ENCODE measurements at places on chromosomes 2 and 18. TPM values are rescaled to one million over a fixed set of nuclear protein-coding genes. Genes with fewer than 3 reads are reported as not detected.

GRCh38 chr18:44673256-44673880 lies 7.3 kb upstream of the SETBP1 start:
- DNase-seq = no peak

DNA sequence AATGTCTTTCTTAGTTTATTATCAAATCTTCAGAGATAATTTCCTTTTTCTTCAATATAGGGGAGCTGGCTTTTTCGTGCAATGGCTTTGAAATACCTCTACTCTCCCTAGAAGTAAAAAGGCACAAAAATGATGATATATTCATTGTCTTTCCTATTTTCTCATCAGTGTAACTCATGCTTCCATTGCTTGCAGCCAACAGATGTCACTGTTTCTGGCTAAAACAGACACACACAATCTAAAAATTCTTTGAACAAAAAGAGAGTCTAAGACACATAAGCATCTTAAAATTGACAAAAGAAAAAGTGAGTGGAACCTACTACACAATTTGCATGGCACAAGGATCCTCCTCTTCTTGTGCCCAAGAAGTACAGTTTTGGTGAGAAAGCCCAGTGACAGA lies 448.7 kb upstream of the VRK2 start:
- DNase-seq = no peak

DNA sequence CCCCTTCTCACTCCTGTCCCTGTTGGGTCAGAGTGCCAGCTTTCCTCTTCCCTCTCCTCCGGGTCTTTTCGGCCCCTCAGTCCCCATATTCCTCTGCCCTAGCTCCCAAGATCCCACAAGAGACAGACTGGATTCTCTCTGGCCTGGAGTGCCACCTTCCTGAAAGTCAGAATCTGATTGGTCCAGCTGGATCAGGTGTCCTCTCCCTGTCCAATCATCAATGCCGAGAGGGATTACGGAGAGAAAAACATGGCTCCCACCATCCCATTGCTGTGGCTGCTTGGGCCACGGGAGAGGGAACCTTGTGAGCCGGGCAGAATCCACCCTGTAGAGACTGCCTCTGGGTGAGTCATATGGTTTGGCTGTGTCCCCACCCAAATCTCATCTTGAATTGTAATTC lies 2.7 kb upstream of the MROH2A start:
- no peak for DNase-seq

Gene SRSF7
- 246 TPM for polyA plus RNA-seq

- no peak for DNase-seq
Observed at GRCh38 chr18:45340884-45341283, 274.4 kb upstream of the SLC14A2 start.

Gene TACR1
- polyA plus RNA-seq = 1.2 TPM

DNA sequence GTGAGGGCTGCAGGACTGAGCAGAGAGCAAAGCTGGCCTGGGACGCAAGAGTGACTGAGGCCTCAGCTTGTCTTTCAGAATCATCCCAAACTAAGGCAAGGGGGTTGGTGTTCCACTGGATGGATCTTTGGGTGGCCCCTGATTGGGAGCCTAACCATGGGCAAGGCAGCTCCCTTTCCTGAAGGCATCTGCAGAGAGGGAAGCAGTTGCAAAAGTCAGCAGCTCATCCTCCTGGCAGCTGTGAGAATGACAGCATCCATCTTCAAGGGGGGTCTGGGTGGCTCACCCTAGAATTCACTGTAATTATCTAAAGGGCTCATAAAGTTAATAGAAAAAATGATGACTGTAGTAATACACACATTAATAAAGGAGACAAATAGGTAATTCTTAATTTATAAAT lies 46.5 kb upstream of the RAB31 start:
- DNase-seq = no peak

DNA sequence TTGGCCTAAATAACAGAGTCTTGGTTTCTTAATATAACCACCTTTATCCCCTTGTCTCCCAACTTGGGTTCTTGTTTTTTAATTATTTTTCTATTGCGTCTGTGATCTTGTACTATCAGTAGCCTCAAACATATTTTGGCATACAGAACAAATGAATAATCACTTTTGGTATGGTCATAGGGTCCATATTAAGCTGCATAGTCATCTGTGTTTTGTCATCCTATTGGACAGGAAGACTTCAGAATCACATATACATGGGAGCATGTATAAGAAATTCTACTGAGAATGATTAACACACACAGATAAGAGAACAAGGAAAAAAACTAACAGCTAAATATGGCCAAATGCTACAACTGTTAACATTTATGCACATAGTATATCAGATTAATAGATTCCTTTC lies 126.0 kb downstream of the MEP1B start:
- DNase-seq = no peak

GRCh38 chr2:66782780-66783361 lies 347.9 kb downstream of the MEIS1 start:
- DNase-seq = no peak

- no peak for DNase-seq
Observed at GRCh38 chr18:7021994-7022840, 95.4 kb downstream of the LAMA1 start.

Gene ACTG2
- 0.40 TPM for polyA plus RNA-seq

Data from left renal cortex interstitium (tissue), 4 donors.